Right cardiac atrium (tissue), 5 donors: ENCODE measurements at places on chromosomes 11 and 22. TPM values are rescaled to one million over a fixed set of nuclear protein-coding genes. Genes with fewer than 3 reads are reported as not detected.

Gene HBB
- total RNA-seq, result 89.7 TPM

- DNase-seq, result peak; percentile 71
Measured at GRCh38 chr11:66467756-66468155, 1.1 kb downstream of the PELI3 start.

Gene MYBPC3
- total RNA-seq, result 953 TPM

DNA sequence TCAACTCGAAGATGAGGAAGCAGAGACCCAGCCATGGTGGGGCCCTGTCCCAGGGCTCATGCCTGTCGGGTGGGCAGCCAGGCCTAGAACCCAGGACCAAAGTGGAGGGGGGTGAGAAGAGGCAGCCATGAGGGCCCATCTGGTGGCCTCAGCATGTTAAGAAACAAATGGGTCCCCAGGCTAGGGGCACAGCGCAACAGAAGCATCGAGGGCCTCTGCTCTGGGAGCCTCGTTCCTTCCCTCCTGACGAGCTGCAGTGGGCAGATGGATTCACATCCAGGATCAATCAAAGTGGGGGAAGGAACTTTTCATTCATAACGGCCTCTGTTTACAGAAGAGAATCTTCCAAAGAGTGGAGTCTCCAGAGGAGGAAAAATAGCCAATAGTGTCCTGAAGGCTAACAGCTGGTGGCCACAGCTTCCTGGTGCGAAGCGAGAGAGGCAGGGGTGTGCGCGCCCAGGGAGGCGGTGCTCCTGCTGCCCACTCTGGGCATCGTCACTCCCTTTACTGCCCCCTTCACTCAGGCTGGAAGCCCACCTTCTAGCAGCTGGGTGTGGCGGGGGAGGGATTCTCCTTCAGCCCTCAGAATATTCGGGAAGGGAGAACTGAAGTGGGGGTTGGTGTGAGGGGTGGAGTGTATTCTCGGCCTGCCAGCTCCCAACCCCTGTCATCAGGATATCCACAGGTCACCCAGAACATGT, 4.3 kb downstream of the CBX7 start:
- no peak for DNase-seq

Gene TPBGL
- 0.09 TPM for total RNA-seq

- DNase-seq, result no peak
Measured at GRCh38 chr11:44987506-44987905, 36.8 kb upstream of the TP53I11 start.

DNA sequence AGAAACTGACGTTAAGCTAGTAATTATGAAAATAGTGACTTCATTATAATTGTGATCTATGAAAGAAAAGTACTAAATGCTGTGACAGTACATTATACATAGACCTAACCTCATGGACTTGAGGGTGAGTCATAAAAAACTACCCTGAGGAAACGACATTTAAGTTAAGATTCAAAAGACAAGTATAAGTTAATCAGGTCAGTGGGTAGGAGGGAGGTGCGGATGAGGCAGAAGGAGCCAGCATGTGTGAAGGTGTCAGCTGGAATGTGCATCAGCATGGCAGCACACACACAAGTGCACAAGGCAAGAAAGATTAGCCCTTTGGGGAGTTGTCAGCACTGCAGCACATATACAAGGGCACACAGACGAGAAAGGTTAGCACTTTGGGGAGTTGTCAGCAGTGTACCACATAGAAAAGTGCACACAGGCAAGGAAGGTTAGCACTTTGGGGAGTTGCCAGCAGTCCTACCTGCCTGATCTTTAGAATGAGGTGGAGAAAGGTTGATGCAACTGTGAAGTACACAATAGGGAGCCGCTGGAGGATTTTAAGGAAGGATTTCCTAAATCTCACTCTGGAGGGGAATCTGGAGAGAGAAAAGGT, 31.6 kb upstream of the CAVIN3 start:
- no peak for DNase-seq

GRCh38 chr11:78465169-78465942, 47.7 kb upstream of the GAB2 start:
- DNase-seq, result peak; percentile 47

DNA sequence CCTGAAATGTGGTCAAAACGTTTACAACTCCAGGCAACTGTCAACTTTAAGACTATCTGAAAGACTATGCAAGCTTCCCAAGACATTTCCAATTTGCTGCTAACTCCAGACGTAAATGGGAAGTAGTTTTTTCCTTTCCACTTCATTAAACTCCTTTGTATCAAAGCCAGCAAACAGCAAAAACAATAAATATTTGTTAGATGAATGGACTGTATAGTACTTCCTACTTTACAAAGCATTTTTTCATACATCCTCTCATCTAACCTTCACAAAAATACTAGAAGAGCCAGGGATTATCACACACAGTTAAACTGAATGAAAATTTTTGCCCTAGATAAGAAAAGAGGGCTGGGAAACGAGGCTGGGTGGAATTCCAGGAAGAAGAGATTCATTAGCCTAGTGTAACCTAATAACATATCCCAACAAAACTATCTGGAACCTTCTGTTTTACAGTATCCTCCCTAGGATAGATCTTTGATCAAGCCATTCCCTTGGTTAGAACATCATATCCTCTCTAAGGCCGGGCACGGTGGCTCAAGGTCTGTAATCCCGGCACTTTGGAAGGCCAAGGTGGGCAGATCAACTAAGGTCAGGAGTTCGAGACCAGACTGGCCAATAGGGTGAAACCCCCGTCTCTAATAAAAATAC, 10.4 kb downstream of the NUP98 start:
- no peak for DNase-seq
